ENCODE measurements at places on chromosomes 13 and 19.
A peak's percentile ranks its signal among the peaks of the same experiment; 100 is the strongest.

GRCh38 chr19:47363758-47364531, 14.8 kb downstream of the DHX34 start:
- peak; percentile 63 for DNase-seq

- peak; percentile 13 for DNase-seq
These were observed 44.9 kb upstream of the USPL1 start for GRCh38 chr13:30572859-30573275.

DNA sequence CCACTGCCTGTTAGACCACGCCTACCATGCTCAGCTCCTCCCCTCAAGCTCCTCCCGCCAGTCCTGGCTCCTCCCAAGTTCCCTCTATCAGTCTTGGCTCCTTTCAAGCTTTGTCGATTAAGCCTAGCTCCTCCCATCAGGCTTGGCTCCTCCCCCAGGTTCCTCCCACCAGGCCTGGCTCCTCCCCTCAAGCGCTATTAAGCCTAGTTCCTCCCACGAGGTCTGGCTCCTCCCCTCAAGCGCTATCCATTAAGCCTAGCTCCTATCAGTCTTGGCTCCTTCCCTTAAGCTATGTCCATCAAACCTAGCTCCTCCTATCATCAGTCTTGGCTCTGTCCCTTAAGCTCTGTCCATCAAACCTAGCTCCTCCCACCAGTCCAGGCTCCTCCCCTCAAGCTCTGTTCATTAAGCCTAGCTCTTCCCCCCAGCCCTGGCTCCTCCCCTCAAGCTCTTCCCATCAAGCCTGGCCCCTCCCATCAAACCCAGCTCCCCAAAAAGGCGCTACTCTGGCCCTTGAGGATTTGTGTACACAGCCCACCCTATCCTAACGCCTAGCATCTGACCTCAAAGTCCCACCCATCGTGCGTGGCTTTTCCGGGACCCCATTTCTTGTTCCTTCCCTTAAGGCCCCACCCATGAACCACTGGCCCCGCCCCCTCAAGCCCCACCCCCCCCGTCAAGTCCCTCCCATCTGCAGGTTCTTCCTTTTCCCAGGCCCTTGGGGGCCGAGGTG, 10.0 kb downstream of the CAMSAP3 start:
- peak; percentile 93 for DNase-seq

DNA sequence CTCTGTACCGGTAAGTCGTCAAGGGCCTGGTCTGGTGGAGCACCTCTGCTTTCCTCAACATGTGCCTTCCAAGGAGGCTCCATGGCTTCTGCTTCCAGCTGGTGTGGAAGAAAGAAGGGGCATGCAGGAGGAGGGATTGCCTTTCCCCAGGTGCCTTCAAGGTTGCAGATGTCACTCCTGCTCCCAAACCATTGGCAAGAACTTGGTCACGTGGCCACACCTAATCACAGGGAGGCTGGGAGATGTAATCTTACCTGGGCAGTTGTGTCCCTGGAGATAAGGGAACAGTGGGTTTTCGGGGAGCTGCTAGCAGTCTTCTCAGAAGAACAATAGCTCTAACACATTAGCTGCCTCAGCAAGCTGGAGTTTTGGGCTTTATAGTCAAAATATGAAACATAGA, 9.7 kb upstream of the GPR18 start:
- DNase-seq: no peak

DNA sequence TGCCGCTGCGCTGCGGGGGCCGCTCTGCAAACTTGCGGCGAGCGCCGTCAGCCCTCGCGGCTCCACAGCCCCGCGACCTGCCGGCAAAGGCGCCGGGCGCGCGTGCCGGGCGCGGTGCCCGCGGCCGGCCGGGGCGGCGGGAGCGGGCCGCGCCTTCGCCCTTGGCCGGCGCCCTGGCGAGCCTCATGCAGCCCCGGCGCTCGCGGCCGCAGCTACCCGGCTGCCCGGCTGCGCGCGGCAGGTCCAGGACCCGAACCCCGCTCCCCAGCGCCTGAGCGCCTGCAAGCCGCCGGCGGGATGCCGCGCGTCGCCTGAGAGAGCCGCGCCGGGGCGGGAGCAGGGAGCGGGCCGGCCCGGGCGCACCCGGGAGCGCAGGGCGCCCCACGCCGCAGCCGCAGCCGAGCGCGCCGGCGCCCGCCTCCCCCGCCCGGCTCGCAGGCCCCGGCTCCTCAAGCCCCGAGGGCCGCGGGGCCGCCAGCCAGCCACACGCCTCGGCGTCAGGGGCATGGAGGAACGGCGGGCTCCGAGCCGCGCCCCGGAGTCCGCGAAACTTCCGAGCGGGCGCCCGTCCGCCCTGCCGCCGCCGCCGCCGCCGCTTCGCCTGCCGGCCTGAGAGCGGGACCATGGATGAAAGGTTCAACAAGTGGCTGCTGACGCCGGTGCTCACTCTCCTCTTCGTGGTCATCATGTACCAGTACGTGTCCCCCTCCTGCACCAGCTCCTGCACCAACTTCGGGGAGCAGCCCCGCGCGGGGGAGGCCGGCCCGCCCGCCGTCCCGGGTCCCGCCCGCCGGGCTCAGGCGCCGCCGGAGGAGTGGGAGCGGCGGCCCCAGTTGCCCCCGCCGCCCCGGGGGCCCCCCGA, 564 bp downstream of the HS6ST3 start:
- peak; percentile 82 for DNase-seq

DNA sequence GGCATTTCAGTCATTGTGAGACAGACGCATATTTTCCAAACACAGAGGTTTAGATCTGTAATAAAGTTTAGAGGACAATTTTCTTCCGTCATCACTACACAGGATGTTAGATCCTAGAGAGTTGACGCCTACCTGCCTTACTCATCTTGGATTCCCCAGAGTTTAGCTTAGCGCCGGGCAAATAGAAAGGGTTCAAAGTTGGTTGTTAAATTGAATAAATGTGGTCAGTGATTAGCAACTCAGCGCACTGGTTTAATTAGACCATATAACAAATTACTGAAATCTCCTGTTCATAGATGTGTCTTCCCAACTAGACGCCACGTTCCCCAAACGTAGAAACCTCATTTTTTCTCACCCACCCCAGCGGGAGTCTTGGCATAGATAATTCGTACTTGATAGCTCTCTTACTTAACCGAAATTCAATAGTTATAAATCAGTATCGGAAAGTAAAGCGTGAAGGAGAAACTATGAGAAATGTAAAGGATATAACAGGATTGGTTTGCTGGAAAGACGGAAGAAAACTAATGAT, 726 bp upstream of the UFM1 start:
- DNase-seq: peak; percentile 12

- DNase-seq: no peak
These were observed 53.5 kb upstream of the PCDH9 start for GRCh38 chr13:67283637-67284036.
